ENCODE measurements at places on chromosomes 3 and 15. TPM values are rescaled to one million over a fixed set of nuclear protein-coding genes. Genes with fewer than 3 reads are reported as not detected.

B3GALNT1 gene
- 0.67 TPM for total RNA-seq

DNA sequence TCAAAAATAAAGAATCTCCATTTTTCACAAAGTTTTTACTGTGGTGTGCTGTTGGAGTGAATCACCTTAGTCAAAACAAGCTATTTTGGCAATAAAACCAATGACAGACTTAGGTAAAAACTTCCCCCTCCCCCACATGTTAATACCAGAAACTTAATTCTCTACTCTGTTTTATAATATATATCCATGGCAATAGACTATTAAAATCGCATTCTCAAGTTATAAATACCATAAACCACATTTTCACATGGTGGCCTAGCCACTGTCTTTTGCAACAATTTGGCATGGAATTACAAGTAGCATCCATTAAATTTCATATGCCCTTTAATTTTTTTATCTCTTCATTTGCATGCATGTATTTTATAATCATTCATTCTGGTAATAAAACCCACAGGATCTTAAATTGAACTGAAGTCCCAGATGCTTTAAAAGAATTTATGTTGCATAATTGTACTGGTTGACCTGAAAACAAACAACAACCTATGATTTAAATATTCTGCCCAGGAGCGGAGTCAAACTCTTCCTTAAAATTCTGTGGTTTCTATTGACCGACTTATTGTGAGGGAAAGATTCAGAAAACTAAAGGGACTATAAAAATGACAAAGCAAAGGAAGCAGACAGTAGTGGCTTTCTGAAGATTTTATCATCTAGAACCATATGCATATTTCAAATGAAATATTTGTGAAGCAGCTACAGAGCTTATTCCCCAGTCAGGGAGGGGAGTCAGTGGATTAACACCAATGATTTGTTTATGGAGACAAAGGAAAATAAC lies 229.0 kb upstream of the TBL1XR1 start:
- no peak for DNase-seq

DNA sequence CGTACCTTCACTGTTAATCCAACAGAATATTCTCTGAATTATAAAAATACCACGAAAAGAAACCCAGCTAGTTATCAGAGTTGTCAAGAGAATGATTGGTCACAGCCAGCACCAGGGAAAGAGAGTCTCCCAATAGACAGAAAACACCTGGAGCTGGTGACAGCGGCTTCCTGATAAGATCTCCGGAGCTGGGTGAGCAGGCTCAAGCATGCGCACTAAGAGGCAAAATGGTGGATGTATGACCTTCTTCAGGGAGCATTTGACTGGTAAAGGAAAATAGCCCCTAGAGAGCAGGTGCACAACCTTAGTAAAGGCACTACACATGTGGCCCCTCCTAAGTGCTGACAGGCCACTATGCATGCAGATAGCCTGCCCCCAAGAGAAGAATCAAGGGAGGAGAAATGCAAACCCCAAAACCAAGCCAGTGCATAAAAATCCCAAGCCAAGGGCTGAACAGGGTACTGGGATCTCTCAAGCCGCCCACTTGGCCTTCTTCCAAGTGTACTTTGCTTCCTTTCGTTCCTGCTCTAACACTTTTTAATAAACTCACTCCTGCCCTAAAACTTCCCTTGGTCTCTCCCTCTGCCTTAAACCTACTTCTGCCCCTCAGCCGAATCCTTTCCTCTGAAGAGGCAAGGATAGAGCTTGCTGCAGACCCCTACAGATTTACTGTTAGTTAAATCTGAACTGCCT lies 93.2 kb downstream of the UACA start:
- no peak for DNase-seq

DNA sequence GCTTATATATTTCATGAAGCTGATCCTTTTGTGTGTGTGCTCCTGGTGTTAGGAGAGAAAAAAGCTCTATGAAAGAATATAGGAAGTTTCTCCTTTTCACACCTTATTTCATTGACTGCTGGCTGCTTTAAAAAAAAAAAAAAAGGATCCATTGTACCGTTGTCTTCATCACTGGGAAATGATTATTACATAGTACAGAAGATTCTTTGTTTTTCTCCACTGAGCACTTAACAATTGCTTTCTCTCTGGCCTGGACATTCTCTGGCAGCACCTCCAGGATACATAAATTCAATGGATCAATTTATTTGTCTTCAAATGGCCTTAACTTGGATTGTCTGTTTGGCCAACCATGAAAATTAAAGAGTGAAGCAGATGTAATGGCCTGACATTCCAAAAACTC lies 37.2 kb downstream of the DPH3 start:
- DNase-seq = peak; percentile 31

- DNase-seq = peak; percentile 77
Observed at GRCh38 chr3:120561251-120562045, 34.7 kb upstream of the NDUFB4 start.

IL17RE gene
- total RNA-seq = 0.29 TPM

ANKRD63 gene
- 0.29 TPM for total RNA-seq

DNA sequence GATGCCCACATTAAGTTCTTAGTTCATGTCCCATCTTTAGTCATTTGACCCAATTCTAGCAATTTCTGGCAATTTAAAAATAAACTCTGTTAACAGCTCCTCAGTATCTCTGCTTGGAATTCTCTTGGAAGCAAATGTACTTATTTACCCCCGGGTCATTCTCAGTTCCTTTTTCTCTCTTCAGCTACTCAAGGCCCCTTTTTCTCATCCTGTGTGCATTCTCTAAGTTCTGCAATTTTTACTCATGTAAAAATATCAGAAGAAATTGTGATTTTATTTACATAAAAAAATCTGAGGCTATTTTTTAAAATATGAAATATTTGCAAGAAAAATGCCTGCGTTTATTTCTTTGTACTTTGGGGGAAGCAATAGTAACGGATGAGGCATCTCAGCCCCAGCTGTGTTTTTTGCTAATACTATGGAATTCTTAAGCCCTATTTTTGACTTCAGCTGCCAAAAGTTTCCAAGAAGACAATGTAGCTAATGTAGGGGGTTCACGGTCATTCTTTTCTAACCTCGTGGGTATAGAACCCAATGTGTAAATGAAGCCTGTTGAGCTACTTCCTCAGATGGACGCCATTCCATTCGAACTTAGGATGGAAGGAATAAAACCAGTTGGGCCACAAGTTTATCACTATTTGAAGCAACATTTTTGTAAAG lies 20.0 kb downstream of the CERS3 start:
- no peak for DNase-seq

DAZL gene
- total RNA-seq = not detected

GRCh38 chr3:94064243-94064860 lies 1.5 kb downstream of the NSUN3 start:
- DNase-seq = no peak

DNA sequence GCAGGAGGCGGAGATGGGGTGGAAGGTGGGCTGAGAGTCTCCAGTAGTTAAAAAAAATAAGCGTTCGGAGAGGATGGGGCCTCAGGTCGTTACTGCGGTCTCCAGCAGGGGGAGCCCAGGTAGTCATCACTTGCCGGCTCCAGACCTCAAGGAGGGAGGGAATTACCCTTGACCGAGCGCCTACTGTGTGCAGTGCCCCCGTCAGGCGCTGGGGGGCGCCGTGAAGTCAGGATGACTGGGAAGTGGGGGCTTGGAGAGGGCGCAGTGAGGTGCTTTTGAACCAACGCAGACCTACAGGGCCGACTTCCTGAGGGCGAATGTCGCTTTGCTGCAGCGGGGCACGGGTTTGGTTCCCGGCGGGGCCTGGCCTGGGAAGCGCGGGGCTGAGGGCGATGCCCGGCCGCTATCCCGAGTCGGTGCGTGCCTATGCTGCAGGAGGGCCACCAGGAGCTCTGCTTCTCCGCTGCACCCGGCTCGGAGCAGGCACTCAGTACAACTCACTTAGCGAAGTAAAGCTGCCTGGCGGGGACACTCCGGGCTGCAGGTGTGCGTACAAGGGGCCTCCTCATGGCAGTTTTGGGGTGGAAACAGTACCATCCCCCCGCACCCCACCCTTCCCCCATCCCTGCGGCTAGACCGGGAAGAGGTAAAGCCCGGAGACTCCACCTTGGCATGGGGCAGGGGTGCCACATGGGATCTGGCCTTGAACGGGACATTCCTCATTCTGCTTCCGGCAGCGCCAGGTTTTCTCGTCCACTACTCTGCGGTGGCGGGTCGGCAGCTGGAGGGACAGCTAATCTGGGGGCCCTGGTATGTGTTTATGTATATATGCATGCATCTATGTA lies 79.8 kb downstream of the RHCG start:
- peak; percentile 90 for DNase-seq

- DNase-seq = no peak
Observed at GRCh38 chr15:61049934-61050333, 179.2 kb downstream of the RORA start.

- no peak for DNase-seq
Observed at GRCh38 chr15:77642793-77643430, 10.2 kb upstream of the LINGO1 start.

- no peak for DNase-seq
Observed at GRCh38 chr3:53073553-53074365, 27.9 kb upstream of the SFMBT1 start.

TEX55 gene
- not detected for total RNA-seq

GRCh38 chr3:107430214-107430995 lies 53.2 kb downstream of the CCDC54 start:
- no peak for DNase-seq

- no peak for DNase-seq
Observed at GRCh38 chr3:131503320-131503635, 507 bp upstream of the MRPL3 start.

GRCh38 chr3:149180057-149180573 lies 41.5 kb downstream of the CP start:
- peak; percentile 98 for DNase-seq

PGBD4 gene
- 3.0 TPM for total RNA-seq

- DNase-seq = no peak
Observed at GRCh38 chr15:89178307-89178977, 42.9 kb downstream of the RLBP1 start.

DNA sequence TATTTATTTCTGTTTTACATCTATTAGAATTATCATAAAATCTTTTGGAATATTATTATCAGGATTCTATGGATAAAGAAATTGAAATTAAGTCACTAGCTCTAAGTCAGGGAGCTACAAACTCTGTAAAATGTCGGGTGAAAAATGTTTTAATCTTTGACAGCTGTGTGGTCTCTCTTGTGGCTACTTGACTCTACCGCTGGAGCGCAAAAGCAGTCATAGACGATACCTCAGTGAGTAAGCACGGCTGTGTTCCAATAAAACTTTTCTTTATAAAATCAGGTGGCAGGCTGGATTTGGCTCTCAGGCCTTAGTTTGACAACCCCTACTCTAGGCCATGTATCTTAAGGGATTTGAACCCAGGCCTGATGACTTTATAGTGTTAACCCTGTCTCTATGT lies 88.5 kb upstream of the PFN2 start:
- no peak for DNase-seq

NR1I2 gene
- not detected for total RNA-seq

DNA sequence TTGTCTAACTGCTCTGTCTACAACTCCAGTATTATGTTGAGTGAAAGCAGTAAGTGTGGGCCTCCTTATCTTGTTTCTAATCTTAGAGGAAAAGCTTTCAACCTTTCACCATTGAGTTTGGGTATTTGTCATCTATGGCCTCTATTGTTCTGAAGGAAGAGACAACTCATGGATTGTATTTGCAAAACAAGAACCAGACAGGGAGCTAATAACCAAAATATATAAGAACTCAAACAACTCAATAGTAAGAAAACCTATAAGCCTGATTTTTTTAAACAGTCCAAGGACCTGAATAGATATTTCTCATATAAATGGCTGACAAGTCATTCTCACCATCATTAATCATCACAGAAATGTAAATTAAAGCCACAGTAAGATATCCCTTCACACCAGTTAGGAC lies 113.0 kb downstream of the TAFA4 start:
- no peak for DNase-seq

- DNase-seq = peak; percentile 98
Observed at GRCh38 chr3:127734754-127735473, 62.2 kb downstream of the ABTB1 start.

GRCh38 chr3:137343283-137343682 lies 385.5 kb downstream of the IL20RB start:
- DNase-seq = no peak

DNA sequence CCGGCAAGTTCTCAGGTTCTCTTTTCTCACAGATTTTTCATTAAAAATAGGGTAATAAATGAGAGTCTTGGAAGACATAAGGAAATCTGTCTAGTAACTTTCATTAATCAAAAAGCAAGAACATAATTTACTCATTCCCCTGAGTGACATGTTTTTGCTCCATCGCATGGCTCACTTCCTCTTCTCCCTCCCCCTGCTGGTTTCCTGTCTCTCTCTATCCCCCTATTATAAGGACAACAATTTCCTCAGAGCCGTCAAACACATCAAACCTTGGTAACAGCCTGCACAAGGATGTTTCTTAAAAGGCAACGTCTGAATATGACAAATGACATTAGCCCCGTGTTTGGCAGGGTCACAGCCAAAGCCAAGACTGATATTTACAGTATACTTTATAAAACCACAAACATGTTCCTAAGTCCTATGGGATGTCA lies 1149.6 kb downstream of the IGSF11 start:
- DNase-seq = no peak

GRCh38 chr3:162489853-162490252 lies 993.2 kb downstream of the OTOL1 start:
- DNase-seq = peak; percentile 29

DNA sequence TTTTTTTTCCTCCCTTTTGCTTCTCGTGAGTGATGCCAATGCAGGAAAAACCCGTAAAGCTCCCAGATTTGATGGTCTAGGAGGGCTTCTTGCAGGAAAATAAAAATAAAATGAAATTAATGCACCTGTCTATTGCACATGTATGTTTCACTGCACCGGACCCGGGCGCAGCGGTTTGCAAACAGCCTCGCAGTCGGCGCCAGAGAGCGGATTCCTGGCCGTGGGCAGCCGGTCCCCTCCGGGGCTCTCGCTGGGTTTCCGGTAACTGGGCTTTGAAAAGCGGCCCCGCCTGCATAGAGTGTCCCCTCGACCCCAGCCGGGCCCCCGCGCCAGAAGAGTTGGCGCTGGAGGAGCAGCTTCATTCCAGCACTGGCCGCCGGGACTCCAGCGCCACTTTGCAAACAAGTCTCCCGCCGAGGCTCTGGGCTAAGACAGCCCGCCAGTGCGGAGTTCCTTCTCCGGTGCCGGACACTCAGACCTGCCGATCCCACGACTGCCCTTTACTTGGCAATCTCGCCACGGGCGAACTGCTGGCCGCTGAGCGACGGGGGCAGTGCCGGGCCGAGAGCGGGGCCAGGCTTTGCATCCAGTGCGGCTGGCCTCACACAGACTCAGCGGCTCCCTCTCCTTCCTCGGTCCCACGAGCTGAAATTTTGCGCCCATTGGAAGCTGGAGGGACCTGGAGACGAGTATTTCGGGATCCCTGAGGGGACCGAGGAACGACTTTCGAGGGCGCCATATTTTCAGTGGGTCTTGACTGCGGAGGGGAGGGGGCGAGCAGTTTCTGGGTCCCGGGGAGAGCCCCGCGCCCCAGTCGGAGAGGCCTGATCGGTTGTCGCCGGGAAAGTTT lies 225.9 kb upstream of the C2CD4B start:
- DNase-seq = peak; percentile 8

CDC25A gene
- 14.9 TPM for total RNA-seq

All from SK-MEL-5 (cell line).